ENCODE measurements at places on chromosomes 6 and 20. TPM values are rescaled to one million over a fixed set of nuclear protein-coding genes. Genes with fewer than 3 reads are reported as not detected.

- DNase-seq: no peak
These were observed 399.6 kb upstream of the SOX4 start for GRCh38 chr6:21193790-21194475.

DNA sequence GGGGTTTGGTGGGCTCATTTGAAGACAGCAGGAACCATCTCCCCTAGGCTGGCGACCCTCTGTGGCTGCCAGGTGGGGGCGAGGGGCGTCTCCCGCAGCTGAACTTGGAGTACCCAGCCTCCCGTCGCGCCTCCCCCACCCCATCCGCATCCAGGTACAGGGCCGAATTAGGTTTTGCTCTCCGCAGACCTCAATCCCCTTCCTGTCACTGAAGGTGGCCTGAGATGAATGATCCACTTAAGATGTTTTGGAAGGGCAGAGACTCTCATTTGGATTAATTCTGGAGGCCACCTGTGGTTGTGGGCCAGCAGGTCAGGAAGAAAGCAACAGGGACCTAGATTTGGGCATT lies 493 bp downstream of the CD83 start:
- no peak for DNase-seq

- DNase-seq: no peak
These were observed 58.2 kb downstream of the DNAH8 start for GRCh38 chr6:38773338-38773737.

GRCh38 chr6:31877125-31877650 lies 1.6 kb downstream of the SLC44A4 start:
- no peak for DNase-seq

The MMP24 gene
- 113 TPM for total RNA-seq

The IMPG1 gene
- total RNA-seq: not detected

The NR2E1 gene
- 0.31 TPM for total RNA-seq

The MATN4 gene
- total RNA-seq: not detected

The EFCAB8 gene
- not detected for total RNA-seq
